Retinal pigment epithelial cell (primary cell): ENCODE measurements at places on chromosomes 2 and 18.

DNA sequence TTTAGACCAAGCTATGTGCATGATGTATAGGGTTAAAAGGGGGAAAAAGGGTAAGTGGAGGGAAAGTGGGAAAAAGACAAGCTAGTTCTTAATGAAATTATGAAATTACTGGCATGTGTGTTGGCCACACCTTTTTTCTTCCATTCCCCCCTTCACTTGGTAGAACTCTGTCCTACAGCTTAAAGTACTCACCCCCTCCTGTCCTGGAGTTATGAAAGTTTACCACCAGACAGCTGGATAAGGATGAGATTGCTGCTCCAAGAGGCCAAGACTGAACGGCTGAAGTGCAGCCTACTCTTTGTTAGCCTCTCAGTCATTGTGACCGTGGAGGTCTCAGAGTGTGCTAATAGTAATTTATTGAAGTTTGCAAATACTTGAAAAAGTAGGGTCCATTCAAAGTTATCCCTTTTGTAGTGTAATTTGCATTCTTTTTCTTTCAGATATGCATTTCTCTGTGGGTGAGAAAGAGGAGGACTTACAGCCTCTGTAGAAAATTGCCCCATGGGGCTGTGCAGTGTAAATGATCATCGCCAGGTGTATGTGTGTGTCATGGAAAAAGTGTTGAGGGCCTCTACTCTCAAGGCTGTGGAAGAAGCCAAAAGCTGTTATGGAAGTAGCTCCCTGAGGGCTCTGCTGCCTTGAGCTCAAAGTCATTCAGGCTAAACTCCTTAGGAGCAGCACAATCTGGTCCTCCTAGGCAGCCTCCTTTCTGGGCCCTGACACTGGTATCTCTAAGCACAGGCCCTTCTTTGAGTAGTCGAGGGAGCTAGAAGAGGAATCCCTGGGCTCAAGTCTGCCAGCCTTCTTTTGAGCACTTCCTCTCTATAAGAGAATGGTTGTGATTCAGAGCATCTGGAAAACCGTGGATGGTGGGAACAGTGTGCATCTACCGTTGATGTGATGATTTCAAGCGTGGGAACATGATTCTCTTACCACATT is 46.2 kb downstream of the LHCGR start:
- no peak for DNase-seq

GRCh38 chr2:8090748-8091700 is 590.8 kb upstream of the ID2 start:
- DNase-seq: peak; percentile 43

DNA sequence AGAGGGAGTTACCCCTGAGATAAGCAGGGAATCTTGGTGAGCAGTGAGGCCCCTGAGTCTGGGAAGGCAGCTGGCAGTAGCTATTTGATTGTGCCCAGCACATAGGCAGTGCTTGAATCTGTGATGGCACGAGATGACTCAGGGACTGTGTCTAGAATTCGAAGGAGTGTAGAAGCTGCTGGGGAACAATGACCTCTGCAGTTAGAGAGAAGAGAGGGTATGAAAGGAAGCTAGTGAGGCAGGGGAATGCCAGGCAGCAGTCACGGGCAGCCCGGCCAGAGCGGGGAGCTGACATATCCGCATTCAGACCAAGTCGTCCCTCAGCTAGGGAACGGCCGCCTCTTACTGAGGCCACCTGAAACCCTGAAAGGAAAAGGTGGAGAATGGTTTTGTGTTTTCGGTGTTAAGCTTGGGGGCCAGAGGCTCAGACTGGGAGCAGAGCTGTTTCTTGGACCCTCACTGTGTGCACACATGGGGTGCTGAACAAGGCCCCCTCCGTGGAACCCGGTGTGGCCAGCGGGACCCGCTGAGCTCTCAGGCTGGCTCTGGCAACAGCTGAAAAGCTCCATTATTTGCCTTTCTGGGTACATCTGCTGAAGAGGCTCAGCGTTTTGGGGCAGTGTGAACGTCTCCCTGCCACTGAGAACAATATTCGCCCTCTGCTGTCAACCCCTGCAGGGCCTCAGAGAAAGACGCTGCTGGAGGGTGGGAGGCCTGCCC is 32.9 kb downstream of the ARHGEF4 start:
- DNase-seq: no peak

DNA sequence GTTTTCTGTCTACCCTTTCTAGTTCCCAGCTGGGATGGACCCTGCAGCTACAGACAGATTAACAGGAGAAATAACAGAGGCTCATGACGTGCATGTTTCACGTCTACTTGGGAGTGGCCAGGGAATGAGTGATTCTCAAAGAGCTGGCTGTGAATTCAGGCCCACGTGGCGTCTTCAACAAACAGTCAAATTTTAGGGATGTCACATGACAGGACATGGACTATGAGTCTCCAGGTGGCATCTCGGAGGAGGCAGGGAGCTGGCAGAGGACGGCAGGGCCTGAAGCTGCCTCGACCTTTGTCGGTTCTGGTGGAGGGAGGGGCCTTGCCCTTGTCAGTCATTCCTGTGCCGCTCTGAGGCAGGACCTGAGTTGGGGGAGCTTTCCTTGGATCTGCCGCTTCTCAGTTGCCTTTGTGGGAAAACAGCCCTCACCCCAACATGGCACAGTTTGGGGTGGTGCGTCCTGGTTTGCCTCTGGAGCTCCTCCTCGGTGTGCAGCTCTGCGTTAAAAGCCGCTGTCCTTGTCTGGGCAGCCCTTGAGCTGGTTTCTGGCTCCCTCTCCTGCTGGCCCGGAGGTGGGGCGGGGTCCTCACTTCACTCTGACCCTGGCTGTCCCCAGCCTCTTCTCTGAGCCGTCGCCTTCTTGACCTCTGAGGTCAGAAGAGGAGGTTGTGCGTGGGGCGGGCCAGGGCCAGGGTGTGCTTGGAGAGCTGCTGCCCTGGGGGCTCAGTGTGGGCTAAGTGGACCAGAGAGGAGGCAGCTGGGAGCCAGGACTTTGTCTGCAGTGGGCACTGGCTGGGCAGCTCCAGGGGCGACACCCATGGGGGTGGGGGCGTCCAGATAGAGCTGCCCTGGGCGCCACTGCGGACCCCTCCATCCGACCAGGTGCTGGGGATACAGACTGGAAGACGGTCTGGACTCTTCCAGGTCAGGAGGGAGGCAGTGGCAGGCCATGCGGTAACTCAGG is 12.1 kb upstream of the GAL3ST2 start:
- no peak for DNase-seq

DNA sequence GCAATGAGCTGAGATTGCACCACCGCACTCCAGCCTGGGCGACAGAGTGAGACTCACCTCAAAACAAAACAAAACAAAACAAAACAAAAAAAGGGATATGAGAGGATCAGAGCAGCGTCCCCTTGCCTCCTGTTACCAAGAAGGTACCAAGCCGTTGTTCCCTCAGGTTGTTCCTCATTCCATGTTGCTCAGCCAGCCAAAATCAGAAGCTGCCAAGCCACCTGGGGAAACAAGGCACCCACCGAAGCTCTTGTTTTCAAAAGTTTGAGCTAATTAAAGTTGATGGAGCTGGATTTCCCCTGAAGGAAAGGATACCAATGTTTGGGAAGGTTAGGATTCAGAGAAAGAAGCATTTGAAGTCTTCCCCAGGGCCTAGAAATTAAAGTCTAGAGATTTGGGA is 21.8 kb upstream of the STEAP3 start:
- no peak for DNase-seq

- no peak for DNase-seq
Measured at GRCh38 chr2:177296040-177296439, 31.5 kb upstream of the NFE2L2 start.

- no peak for DNase-seq
Measured at GRCh38 chr2:172215172-172215935, 112.7 kb upstream of the DLX2 start.

DNA sequence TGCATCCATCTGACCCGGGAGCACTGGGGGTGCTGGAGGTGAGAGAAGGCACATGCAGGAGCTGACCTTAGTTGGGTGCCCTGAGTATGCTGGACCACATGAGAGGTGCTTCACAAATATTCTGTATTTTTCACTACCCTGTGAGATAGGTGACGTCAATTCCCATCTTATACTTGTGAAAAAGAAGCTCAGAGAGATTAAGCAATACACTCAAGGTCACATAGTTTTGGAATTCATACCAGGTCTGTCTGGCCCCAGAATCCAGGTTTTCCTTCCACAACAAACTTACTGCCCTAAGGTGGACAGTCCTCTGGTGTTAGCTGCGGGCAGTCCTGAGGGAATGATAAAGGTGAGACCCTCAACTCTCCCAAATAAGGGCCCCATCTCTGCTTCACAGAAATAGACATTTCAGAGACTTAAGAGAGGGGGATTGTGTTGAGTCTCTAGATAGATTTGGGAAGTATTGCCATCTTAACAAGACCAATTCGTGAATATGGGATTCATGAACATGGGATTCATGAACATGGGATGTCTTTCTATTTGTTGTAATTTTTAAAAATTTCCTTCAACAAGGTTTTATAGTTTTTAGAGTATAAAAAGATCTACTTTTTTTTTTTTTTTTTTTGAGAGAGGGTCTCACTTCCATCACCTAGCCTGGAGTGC is 64.0 kb upstream of the SMAD7 start:
- DNase-seq: no peak

DNA sequence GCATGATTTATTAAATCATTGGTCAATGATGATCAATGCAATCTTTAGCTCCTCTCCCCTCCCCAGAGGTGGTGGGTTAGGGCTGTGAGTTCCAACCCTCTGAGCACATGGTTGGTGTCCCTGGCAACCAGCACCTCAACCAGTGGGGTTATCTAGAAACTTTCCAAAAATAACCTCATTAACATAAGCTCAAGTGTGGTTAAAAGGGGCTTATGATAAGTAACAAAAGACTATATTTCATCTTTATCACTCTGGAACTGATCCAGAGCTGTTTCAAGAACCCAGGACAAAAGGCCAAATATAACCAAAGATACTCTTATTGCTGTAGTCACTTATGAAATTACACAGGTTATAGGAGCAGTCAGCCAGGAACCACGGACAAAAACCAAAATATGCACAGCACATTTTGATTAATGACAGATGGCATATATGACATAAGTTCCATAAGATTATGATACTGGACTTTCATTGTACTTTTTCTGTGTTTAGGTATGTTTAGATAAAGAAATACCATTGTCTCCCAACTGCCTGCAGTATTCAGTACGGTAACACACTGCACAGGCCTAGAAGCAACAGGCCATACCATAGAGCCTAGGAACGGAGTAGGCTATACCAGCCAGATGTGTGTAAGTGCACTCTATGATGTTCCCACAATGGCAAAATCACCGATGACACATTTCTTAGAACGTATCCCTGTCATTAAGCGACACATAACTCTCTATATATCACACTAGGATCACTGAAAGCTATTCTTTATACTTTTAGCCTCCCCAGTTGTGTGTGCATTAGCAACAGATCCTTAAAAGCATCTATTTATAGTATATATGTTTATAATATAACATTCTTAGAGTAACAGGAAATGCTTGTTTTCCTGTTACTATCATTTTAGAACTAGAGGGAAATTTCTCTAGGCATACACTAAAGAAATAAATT is 31.9 kb downstream of the KIDINS220 start:
- DNase-seq: peak; percentile 25

- no peak for DNase-seq
Measured at GRCh38 chr2:71256421-71256820, 29.5 kb upstream of the PAIP2B start.

GRCh38 chr2:66775730-66776422 is 341.0 kb downstream of the MEIS1 start:
- no peak for DNase-seq

DNA sequence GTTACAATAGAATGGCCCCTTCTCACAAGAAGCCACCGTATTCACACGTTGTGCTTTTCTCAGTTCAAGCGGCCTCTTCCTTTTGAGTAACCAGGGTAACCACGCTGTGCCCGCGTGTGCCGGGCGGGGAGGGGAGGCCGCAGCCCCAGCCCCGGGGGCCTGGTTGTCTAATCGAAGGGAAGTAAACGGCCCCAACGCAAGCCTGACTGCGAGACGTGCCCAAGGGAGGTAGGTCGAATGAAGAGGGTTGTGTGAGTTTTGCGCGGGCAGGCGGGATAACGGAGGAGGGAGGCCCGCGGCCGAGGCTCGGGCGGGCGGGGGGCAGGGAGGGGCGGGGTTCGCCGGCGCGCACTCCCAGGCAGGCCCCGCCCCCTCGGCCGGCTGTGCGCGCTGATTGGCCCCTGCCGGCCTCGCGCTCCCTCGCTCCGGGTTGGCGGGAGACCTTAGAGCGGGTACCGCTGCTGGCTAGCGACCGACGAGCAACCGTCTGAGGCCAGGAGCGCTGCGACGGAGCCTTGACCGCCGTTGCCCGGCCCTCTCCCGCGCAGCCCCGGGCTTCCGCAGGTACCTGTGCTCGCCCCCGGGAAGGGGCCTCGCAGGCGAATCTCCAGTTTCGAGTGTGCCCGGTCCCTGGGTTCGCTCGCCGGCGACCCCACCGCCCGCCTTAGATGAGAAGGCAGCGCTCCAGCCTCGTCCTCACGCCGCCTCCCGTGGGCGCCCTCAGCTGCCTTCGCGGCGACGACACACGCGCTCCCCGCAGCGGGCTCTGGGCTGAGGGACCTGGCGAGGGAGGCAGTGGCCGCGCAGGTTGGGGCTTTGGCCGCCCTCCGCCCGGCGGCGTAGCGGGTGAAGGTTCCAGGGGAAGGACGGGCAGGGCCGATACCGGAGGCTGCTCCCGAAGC is at the start of gene SPDYA:
Gene SPDYA, plus strand, starts transcription at position 451 of the 902 bp plus-strand sequence. CDS start 5,181 bp downstream, outside the sequence.
- DNase-seq: peak; percentile 23

DNA sequence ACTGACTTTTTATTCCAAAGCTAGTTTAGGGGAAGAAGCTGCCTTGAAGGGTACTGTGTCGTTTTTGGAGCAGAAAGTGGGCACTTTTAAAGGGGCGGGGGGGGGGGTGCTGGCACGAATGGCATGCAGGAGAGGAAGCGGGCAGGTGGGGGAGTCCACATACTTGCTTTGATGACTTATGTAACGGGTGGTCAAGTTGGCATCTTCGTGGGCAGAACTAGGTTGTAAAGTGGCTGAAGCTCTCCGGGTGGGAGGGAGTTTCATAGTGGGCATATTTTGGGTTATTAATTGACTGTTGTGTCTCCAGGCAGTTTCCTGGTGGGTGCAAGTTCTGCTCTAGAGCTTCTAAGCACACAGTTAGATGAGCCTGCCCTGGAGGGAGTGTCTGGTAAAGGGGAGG is 19.9 kb downstream of the PCARE start:
- DNase-seq: no peak

GRCh38 chr2:148022351-148022750 is 1.5 kb downstream of the MBD5 start:
- no peak for DNase-seq

- no peak for DNase-seq
Measured at GRCh38 chr2:176189681-176190641, 1.5 kb downstream of the HOXD1 start.

- no peak for DNase-seq
Measured at GRCh38 chr2:218003981-218004419, 1.2 kb upstream of the TNS1 start.

GRCh38 chr2:241356871-241357260 is 781 bp downstream of the FARP2 start:
- no peak for DNase-seq

GRCh38 chr2:31812051-31812798 is 198.6 kb downstream of the MEMO1 start:
- no peak for DNase-seq

DNA sequence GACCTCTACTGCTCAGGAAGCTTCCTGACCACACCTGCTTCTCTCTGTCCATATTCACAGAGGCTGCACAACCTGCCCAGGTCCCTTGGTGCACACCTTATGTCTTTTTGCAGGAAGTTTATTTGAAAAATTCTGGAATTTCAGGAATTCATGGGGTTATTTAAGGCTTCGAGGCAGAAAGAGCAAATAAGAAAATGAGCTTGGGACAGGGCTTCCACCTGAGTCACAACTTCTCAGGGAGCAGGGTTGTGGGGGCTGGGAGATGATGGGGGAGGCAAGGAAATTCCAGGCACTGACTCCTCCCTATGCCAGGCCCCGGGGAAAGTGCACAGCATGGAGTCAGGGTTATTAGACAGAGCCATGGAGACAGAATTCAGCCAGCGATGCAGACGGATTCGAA is 57.7 kb downstream of the INHBB start:
- DNase-seq: no peak

- DNase-seq: no peak
Measured at GRCh38 chr2:170895023-170895757, 33.9 kb upstream of the GORASP2 start.
